ENCODE measurements at places on chromosomes 3 and 15.

DNA sequence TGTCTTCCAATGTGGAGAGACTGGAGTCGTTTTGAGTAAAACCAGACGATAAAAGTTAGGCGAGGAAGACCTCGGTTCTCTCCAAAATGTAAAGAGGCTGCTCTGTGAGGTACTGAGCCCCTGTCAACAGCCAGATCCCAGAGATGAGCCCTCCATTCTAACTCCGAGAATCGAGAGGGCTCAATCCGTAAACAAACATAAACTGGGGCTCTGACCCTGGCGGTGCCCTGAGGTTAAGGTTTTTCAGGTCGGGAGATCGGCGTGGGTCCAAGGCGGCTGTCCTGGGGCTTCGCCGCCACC, 417 bp downstream of the TBCCD1 start:
- no peak for DNase-seq

DNA sequence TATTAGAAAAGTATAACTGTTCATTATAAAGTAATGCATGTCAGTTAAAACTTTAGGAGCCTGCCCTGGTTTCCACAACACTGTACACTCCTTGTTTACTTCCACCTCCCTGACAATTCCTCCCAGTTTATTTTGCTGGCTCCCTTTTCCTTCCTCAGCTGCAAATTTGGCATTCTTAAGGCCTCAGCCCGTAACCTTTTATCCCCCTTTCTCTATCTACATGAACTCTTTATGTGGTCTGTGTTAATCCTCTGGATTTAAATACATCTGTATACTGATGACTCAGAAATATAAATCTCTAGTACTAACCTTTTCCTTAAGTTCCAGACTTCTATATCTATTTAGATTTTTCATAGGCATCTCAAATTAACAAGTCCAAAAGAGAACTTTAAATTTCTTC, 143.6 kb downstream of the OTOL1 start:
- DNase-seq: no peak

GRCh38 chr3:107524326-107524840, 1.6 kb downstream of the BBX start:
- peak; percentile 14 for DNase-seq

DNA sequence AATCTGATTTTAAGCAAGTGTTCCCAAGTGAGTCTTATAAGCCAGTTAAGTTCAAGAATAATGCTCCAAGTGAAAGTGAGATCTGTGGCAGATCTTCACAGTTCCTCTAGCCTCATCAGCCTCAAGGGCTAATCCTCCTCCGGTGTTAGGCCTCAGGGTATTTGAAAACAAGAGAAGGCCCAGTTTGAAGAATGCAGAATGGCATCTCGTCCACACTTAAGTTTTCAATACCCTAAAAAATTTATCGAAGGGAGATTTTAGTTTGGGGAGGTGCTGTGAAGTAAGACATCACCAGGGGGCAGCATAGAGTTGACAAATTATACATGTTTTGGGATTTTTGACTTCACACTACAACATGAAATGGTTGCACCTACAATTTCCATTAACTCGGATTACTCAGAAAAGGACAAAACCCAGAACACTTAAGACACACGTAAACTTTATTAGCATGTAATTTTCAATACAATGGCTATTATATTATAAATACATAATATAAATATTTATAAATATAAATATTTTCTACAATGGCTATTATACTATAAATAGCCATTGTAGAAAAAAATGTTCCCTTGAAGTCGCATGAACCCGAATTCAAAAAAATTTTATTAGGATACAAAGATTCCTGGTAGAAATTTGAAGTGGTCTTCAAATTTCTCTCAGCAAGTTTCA, 2.3 kb upstream of the TMEM266 start:
- DNase-seq: peak; percentile 56

DNA sequence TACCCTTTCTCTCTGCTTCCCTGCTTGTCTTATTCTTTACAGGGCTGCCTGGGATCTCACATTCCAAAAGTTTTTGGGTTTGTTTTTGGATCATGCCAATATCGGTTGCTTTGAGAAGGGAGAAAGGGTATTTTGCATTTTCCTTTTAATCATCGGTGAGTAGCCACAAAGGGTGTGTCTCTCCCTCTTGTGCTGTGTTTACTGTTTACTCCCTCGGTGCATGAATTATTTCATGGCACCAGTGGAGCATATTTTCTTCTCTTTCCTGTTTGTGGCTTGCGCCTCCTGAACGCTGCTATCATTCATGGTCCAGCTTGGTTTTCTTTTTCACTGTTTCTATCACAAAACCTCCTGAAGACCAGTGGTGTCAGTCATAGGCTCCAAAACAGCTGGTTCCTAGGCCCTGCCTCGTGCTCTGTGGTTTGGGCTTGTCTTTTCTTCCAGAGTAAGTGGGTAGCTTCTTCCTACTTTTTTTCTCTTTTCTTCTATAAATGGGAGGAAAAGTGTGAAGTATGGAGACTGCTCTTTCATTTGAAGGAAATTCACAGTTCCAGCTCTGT, 54.9 kb downstream of the IGF1R start:
- DNase-seq: no peak

All from CD4-positive, alpha-beta T cell treated with Interleukin-15 for 4 hours (primary cell).